Fibroblast of lung (primary cell): ENCODE measurements at places on chromosomes 1 and 21.

- DNase-seq = no peak
Measured at GRCh38 chr1:29933067-29933466, 696.7 kb downstream of the PTPRU start.

- DNase-seq = no peak
Measured at GRCh38 chr1:198901266-198901665, 262.4 kb downstream of the PTPRC start.

DNA sequence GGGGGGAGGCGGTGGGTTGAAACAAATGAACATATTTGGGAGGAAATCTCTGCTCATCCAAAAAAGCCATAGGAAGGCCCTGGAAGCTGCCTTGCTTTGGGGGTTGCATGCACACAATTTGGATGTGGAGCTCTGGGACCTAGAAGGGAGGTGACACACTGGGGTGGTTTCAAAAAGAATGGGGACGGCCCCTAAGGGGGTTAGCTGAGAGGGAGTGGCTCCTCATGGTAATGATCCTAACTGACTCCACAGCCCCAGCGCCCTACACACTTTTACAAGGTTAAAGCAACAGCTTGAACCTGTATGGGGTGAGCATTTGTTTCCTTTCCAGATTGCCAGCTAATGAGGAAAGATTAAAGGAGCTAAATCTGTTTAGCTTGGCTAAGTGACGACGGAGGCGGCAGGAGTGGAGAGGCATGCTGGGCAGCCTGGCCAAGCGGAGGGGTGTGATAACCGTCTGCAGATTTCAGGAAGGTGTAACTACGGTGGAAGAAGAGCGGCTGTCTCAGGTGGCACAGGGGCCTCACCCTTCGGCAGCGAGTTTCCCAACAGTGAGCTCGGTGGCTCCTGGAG is 107.3 kb downstream of the RNF220 start:
- DNase-seq = no peak

DNA sequence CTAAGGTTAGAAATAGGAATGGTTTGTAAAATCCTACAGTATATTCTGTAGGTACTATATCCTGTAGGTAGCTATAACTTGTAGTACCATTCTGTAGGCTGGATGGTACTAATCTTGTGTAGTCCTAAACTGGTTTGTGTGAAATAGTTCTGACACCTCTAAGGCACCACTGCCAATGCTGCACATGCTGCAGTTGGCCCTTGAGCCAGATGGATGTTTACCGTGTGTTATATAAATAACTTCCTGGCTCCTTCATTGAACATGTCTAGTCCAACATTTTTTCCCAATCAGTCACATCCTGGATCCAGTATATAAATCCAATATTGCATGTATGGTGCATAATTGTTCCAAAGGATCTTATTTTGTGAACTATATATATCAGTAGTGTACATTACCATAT is 89.5 kb upstream of the GNG4 start:
- peak; percentile 65 for DNase-seq

DNA sequence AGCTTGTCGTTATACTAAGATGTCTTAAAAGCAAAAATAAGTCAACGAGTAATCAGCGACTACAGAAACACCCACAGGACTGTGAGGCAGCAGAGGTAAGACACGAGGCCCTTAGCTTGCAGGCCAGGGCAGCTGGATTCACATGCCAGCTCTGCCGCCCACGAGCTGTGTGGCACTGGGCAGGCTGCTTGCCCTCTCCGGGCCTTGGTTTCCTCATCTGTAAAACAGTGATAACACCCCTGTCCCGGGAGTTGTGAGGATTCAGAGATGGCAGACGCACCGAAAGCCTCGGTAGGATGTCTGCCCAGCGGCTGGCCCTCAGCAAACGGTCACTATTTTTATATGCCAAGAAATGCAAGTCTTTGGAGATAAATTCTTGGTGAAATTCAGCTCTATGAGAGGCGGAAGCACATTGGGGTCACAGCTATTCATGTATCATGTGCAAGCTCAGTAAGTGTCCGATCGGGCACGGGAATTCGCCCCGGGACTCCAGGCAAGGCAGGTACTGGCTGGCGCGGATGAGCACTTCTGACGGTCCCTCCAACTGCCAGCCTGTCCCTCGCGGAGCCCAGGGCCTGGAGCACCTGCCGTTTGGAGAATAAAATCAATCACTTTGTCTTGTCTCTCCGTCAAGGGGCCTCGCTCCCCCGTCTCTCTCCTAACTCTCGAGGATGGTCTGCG is 1.1 kb downstream of the C2CD2 start:
- DNase-seq = no peak

GRCh38 chr21:18725653-18726052 is 322.1 kb upstream of the TMPRSS15 start:
- DNase-seq = no peak

GRCh38 chr21:28391938-28392849 is 600.5 kb downstream of the LTN1 start:
- DNase-seq = no peak

GRCh38 chr1:94527447-94528031 is 14.0 kb downstream of the F3 start:
- peak; percentile 68 for DNase-seq

GRCh38 chr1:205792481-205792881 is 17.2 kb upstream of the RAB29 start:
- DNase-seq = no peak

DNA sequence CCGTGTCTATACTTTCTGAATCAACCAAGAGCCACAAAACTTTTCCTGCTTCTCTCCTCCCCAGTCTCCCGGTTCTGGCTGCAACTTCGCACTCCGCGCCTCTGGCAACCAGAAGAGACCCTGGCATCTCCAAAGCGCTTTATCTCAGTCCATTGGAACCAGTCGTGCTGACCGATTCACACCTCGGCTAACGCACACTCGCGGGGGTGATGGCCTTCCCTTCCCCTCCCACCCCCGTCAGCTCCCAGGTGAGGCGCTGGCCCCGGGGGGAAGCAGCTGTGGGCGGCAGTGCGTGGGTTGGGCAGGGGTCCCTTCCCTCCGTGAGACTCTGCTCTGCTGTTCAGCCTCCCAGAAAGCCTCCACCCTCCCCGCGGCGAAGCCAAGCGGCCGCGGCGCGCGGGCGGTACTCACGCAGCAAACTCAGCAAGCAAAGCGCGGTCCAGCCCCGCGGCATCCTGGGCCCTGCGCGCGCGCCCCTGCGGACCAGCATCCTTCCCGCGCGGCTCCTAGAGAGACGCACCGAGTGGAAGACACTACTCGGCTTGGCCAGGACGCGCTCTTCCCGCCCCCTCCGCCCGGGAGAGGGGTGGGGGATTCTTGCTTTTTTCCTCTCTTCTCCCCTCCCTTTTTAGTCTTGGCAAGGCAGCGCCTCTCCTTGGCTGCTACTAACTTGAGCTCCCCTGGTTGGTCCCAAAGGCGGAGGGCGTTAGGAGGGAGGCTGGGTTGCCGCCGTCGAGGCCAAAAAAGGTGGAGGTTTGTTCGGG is at the start of gene CD34:
TSS of gene CD34 (minus strand) at position 535 of the 764 bp plus-strand sequence. CDS start at position 490, 45 bp downstream.
- DNase-seq = no peak

DNA sequence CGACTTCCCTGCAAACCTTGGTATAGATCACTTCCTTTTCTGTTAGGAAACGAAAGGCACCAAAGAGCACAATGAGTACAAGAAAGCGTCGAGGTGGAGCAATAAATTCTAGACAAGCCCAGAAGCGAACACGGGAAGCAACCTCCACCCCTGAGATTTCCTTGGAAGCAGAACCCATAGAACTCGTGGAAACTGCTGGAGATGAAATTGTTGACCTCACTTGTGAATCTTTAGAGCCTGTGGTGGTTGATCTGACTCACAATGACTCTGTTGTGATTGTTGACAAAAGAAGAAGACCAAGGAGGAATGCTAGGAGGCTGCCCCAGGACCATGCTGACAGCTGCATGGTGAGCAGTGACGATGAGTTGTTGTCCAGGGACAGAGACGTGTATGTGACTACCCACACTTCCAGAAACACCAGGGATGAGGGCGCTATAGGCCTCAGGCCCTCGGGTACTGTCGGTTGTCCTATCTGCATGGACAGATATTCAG is 18.5 kb downstream of the FAM89A start:
- no peak for DNase-seq

GRCh38 chr1:216812966-216813365 is 89.7 kb upstream of the ESRRG start:
- peak; percentile 58 for DNase-seq

GRCh38 chr1:108079440-108080025 is 114.6 kb upstream of the VAV3 start:
- no peak for DNase-seq

GRCh38 chr1:112251766-112252506 is 144.1 kb upstream of the CTTNBP2NL start:
- DNase-seq = peak; percentile 29

GRCh38 chr1:61853583-61853982 is 111.3 kb downstream of the PATJ start:
- DNase-seq = peak; percentile 15

GRCh38 chr1:161827786-161828185 is 61.7 kb downstream of the ATF6 start:
- DNase-seq = peak; percentile 68

GRCh38 chr1:175969231-175969630 is 225.8 kb upstream of the TNR start:
- no peak for DNase-seq

DNA sequence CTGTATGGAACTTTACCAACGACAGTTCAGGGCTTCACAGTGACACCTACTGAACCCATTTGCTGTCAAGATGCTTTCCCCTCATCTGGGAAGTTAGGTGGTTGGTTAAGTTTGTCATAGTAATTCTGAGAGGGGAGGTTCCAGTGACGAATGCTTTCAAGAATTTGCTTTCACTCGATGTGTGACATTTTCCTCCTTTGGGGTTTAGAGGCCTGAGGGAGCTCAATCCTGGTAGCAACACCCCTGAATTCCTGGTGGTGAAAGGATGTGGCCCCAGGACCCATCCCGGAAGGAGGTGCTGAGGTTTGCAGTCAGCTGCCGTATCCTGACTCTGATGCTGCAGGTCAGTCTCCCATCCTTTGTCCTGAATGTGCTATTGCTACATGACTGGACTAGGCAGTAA is 2.8 kb downstream of the PIGV start:
- DNase-seq = no peak

GRCh38 chr1:180235077-180235501 is 5.0 kb downstream of the LHX4 start:
- DNase-seq = no peak

DNA sequence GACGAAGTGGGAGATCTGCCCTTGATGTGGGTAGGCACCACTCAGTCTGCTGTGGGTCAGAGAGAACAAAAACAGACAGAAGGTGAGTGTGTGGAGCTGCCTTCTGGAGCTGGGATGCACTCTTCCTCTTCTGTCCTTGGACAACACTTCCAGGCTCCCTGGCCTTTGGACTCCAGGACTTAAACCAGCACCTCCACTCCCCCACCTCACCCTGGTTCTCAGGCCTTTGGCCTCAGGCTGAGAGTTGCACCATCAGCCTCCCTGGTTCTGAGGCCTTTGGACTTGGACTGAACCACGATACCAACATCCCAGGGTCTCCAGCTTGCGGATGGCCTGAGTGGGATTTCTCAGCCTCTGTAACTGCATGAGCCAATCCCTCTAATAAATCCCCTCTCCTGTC is 68.1 kb upstream of the STUM start:
- DNase-seq = no peak

DNA sequence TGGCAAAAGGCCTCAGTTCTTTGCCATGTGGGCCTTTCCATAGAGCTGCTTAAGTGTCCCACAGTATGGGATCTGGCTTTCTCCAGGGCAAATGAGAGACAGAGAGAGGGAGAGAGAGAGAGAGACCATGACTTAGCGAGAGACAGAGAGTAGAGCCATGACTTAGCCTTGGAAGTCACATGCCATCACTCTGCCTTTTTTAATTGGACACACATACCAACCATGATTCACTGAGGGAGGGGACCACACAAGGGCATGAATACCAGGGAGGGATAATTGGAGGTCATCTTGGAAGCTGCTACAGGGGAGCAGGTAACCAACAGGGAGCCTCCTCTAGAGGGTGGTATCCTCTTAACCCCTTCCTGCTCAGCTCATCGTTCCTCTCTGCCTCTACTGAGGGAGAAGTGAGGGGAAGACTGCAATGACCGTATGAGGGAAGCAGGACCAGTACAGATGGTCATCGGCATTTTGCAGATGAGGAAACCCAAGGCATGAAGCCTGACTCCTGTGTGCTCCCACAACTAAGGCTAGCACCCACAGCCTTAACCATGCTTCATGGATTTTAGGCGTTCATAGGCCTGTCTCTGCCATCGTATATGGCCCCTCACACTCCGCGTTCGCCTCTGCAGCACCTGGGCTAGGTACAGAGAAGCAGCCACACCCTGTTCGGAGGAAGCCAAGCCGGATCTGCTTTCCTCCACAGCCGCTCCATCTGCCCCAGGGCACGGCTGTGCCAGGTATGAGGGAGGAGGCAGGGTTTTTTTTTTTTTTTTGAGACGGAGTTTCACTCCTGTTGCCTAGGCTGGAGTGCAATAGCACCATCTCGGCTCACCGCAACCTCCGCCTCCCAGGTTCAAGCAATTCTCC is 38.6 kb downstream of the MEF2D start:
- DNase-seq = no peak

GRCh38 chr1:203638950-203639349 is 12.3 kb downstream of the ATP2B4 start:
- no peak for DNase-seq

DNA sequence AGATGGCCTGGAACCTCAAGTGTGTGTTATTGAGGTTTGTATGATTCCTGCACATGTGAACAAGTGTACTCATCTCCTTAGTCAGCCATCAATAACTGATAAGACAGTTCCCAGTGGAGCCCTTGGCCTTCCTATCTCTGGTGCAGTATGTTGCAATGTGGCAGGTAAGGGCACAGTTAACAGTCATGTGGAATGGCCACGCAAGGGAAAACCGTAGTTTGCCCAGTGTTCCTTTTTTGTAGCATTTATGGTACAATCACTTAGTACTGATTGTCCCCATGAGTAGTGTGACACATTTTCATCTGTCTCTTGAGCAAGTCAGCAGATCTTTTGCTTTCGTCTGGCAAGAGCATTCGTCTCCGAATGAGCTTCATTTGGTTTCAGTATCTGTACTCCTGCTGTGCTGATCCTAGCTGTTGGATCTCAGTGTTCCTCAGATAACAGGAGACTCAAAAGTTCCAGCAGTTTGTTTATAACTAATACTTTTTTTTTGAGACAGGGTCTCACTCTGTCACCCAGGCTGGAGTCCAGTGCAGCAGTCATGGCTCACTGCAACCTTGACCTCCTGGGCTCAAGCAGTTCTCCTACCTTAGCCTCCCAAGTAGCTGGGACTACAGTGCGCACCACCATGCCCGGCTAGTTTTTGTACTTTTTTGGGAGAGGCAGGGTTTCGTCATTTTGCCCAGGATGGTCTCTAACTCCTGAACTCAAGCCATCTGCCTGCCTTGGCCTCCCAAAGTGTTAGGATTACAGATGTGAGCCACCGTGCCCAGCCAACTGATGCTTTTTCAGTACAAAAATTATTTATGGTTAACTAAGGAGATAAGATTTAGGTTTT is 8.2 kb downstream of the CTPS1 start:
- DNase-seq = no peak
